K562 (cell line): ENCODE measurements at places on chromosomes 16 and 17.

DNA sequence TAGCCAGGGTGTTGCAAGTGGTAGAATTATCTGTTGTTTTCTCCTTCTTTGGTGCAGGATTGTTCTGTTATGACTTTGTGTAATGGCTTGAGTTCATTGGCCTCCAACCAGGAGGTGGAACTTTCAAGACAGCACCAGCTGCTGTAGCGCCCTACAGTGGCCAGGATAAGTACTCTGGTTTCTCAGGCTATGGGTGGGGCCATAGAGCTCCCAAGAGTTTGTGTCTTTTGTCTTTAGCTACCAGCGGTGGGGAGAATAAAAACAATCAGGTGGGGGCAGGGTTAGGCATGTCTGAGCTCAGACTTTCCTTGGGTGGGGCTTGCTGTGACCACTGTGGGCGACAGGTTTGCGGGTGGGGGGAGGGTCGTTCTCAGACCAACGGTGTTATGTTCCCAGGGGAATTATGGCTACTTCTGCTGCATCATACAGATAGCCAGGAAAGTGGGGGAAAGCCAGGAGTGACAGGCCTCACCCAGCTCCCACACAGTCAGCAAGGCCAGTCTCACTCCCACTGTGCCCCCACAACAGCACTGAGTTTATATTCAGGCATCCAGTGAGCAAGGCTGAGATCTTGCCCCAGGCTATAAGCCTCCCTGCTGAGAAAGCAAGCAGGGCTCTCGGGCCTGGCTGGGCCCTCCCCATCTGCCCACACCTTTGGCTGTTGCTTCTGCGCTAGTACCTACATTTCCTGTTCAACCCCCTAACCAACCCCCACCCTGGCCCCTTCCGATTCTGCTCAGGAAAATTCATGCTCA is 15.4 kb downstream of the ABCA10 start:
- no peak for DNase-seq

DNA sequence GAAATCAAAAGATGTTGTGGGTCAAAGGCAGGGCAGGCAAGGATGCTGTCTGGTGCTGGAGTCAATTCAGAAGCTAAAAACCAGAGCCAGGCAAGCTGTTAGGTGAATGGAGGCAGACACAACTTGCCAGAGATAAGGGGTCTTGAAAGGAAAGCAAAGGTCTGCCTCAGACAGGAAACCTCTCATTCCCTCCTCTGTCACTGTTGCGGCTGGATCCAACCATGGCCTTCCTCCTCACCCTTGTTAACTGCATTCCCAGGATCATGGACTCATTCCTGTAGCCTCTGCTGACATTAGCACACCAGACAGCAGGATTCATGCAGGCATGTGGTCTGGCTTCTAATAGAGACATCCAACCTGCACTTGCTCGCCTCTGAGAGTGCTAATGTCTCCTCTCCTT is 186.7 kb upstream of the HS3ST3A1 start:
- no peak for DNase-seq

- DNase-seq: no peak
Measured at GRCh38 chr17:57478478-57479250, 222.3 kb downstream of the MSI2 start.

DNA sequence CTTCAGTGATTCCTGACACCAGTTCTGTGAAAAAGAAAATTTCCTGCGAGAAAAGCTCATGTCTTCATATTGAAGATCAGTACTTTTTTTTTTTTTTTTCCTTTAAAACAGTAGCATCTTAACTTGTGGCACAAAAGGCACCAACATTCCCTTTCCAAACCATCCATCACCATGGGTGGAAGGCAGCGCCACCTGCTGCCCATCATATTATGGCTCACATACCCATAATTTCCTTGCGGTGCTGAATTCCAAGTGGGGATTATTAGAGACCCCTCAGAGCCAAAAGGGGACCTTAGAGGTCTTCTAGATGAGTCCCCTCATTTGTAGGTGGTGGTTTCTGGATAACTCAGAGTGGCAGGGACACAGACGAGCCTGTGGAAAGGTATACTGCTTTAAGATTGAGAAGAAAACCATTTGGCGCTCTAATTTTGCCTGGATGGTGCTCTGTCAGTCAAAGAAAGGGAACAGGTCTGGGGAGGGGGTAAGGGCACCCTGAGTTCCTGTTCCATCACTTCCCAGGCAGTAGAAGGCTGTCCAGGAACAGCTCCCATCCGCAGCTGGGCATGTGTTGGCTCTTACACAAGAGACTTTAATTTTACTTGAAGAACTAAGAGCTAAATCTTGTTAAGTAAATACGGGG is 7.9 kb upstream of the SOST start:
- DNase-seq: peak; percentile 70

DNA sequence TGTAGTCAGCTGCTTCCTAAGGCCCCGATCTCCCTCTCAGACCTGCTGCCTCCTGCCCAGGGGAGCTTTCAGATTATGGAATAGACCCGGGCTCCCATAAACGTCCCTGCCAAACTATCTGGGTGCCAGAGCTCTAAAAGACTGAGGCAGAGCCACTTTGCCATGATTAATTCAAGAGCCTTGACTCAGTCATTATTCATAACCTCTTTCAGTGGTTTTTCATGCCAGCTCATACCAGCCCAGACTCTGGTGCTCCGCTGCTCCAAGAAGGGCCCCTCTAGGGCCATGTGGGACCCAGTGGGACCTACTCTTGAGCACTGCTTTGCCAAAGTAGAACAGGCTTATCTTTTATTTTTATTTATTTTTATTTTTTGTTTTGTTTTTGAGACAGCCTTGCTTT is 23.9 kb downstream of the DNAI2 start:
- DNase-seq: no peak

GRCh38 chr17:77825621-77826020 is 132.9 kb upstream of the TNRC6C start:
- no peak for DNase-seq

DNA sequence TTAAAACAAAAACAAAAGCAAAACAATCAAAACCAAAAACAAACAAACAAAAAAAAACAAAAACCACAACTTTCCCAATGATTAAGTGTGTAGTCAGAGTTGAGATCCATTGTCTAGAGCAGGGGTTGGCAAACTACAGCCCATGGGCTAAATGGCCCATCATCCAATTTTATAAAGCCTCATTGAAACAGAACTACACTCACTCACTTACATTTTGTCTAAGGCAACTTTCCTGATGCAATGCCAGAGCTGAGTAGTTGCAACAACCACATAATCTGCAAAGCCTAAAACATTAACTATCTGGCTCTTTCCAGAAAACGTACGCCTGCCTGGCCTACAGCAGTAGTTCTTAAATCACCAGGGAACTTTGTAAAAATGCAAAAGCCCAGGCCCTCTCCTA is 124.1 kb downstream of the SOX9 start:
- DNase-seq: no peak

- no peak for DNase-seq
Measured at GRCh38 chr16:80993307-80993706, 13.4 kb downstream of the CMC2 start.

DNA sequence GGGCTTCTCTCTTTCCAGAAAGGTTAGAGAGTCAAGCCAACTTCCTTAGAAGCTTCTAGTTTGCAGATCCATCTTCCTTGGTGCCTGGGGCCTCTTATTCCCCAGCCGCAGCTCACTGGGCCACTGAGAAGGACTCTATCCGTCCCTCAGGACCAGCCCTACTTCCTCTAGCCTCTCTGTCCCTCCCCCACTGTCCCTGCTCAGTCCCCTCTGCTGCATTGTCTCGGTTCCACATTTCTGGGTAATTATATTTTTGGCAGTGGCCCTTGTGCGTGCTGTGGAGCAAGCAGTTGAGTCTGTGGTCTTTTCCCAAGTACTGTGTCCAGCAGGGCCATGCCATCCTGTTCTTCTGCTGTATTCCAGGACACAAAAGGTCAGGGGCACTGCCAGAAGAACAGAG is 17.8 kb downstream of the IRX3 start:
- DNase-seq: no peak
